Stimulated activated CD4-positive, alpha-beta T cell treated with anti-CD3 and anti-CD28 coated beads, Interleukin-1b, Interleukin-23, amount 100 ng/mL, for 1 hour (primary cell): ENCODE measurements at places on chromosomes 12 and 14.

GRCh38 chr12:107328442-107329133, 235.2 kb upstream of the CRY1 start:
- DNase-seq, result no peak

DNA sequence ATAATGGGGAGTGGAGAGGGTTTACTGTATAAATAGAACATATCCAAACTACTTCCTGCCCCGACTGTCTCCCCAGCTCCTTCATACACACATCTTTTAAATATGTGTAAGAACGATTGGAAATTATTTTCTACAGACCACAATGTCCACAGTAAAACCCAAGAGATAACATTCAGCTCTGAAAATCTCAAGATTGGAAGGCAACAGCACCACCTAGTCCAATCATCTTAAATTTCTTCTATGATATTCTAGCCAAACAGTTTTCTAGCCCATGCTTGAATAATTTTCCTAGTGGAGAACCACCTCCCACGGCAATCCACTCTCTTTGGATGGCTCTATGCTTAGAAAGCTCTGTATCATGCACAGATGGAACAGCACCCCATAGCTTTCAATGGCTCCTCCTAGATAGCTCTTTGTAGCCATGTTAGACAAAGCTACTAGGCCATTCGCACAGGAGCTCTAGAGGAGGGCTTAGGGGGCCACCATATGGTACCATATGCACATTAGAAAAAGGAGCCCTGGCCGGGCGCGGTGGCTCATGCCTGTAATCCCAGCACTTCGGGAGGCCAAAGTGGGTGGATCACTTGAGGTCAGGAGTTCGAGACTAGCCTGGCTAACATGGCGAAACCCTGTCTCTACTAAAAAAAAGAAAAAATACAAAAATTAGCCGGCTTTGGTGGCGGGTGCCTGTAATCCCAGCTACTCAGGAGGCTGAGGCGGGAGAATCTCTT, 18.1 kb downstream of the VDR start:
- DNase-seq, result no peak

- no peak for DNase-seq
Observed at GRCh38 chr14:104331871-104332605, 193.7 kb downstream of the KIF26A start.

DNA sequence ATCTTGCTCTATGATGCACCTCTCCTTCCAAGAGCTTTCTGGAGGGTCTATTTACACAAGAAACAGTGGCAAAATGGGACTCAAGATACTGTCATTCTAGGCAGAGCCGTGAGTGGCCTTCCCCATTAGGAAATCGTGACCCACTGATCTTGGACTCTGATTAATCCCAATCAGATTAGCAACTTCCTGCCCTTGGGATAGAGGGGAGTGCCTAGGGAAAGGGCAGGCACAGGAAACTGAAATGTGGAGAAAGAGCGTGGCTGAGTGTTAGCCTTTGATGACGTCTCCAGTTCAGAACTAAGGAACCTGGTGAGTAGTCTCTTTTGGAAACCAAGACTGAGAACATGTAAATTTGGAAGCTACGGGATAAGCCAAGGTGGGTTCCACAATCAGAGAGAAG, 76.1 kb downstream of the NUAK1 start:
- no peak for DNase-seq

DNA sequence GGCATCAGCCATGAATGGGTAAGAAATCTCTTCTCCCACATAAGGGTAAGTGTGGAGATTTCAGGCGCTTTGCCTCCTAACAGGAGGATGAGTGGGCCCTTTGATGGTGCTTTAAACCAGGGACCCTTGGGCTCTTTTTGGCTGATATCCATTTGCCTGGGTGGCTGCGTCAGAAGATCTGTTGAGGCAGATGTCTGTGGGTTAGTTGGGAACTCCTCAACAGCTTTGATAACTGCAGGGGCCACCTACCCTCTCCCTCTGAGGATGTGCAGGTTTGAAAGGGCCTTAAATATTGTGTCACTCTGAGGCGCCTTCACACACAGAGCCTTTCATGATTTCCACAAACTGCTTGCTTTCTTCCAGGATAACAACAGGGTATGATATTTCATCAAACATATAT, 210.7 kb downstream of the PPM1H start:
- DNase-seq, result no peak

DNA sequence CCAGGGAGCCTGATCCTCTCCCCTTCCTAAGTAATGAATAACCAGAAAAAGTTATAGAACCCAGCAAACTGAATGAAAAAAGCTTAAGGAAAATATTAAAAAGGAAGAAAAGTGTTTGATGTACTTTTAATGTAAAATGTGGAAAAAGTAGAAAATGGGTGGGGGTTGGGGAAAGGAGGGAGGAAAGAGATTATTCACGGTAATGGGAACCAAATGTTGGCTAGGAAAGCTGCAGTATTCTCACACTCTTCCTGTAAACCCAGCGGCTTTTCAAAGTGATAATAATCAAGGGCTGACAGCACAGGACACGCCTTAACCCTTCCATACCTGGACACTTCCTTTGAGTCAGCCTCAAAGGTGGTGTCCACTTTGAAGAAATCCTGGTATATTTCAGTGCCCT, 139.2 kb downstream of the TGFB3 start:
- DNase-seq, result no peak

GRCh38 chr14:102508774-102509745, 516 bp downstream of the ANKRD9 start:
- no peak for DNase-seq
